Neural crest cell (in vitro differentiated cells): ENCODE measurements at places on chromosomes 5 and 9.

DNA sequence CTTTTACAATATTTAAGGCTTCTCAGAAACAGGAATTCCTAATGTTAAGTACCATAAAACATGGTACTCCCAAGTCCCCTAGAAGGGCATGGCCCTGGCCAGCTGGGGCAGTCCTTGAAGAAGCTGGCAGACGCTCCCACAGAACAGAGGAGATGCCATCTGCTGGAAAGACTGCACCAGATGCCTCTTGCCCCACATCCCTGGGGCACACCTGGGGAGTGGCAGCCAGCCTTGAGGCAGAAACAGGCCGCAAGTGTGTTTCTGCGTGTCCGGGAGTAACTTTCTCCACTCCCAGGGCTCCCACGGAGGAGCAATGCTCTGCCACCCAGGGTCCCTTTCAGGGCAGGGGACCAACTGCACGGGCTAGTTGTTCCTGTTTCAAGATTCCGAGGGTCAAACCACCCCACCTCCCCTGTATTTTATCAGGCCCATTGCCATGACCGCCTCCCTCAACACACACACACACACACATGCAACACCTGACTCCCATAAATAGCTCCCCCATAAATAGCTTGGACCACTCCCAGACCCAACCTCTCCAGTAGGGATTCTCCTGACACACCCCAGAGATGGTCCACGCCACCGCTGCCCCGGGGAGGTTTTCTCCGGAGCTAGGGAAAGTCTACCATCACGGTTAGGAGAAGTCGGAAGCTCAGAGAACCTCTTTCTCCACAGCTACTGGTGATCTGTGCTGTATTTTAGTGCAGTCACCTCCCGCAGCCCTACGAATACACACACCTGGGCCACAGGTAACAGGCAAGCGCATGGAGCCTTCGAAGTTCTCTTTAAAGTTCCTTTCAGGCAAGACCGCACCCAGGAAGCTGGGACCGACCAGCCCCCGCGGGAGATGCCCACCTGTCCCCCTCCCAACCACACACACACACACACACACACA, 1.5 kb downstream of the SPOCK1 start:
- no peak for DNase-seq

DNA sequence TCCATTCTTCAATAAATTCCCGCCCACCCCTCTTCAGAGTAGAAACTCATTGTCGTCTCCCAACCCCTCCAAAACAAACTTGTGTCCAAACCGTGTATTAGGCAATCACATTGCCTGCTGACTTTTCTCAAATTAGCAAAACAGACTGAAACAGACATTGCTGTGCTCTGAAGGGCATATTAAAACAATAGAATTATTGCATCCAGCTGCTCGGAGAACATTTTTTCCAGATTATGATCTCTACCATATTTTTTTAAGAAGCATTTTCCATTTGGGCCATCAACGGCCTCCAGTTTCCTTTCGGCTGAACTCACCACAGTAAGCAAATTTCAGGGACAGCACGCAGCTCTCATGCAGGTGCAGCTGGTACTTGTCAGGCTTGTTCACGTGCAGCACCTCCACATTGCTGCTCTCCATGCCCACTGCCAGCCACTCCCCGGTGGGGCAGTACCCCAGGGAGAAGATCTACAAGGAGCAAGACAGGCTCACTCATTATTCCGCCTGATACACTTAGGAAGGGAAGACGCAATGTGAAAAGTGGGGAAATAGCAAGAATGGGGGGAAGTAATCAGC, 104.1 kb downstream of the TLE1 start:
- DNase-seq: no peak

DNA sequence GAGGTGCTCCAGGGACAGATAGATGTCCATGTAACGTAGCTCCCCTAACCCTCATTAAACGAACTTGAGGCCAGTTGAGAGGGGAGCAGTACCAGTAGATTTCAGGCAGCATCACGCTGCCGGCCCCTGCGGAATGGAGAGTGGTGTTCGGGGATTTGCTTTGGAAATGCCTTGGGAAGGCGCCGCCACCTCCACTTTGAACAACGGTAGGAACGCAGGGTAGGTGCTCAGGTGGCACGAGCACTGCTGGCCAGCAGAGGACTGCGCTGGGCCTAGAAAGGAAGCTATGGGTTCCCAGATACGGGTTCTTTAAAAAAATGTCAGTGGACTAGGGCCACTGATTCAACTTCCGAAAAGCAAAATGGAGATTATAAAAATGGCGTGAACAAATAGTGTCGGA, 271.8 kb downstream of the FANCC start:
- no peak for DNase-seq

DNA sequence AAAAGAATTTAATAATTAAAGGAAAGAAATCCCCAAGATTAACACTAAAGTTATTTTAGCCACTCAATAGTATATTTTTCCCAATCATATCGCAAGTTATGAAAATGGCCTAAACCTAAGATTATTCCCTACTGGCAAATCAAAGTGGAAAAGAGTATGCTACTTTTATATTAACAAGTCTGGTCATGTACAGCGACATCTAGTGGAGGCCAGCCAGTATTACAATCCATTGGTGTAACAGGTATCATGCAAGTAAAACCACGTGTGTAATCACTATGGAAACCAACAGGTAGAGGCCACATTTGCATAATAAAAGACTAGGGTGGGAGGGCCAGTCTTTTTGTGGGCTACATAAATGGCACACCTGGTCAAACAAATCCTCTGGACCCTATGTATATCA, 976.4 kb upstream of the CDH9 start:
- DNase-seq: no peak

DNA sequence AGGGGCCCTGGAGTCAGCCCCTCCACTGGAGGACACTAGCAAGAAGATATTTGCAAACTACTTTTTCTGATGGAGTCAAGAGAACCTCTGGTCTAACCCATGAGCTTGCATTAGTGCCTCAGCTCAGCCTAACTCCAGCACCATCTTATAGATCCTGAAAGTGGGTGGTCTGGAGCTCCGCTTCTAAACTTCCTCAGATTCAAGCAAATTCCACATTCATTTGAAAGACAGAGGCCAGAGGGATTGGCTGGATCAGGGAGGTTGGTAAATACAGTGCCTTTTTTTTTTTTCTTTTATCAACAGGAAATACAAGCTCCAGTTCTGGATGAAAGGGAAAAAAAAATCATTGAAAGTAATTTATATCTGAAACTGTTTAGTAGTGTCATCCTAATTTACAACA, 99.9 kb downstream of the ENC1 start:
- no peak for DNase-seq

- DNase-seq: no peak
These were observed 4.9 kb upstream of the N4BP3 start for GRCh38 chr5:178108446-178108845.

GRCh38 chr5:60229691-60230185, 336.2 kb upstream of the PDE4D start:
- no peak for DNase-seq

GRCh38 chr9:33524306-33524947, 376 bp downstream of the ANKRD18B start:
- DNase-seq: peak; percentile 13

DNA sequence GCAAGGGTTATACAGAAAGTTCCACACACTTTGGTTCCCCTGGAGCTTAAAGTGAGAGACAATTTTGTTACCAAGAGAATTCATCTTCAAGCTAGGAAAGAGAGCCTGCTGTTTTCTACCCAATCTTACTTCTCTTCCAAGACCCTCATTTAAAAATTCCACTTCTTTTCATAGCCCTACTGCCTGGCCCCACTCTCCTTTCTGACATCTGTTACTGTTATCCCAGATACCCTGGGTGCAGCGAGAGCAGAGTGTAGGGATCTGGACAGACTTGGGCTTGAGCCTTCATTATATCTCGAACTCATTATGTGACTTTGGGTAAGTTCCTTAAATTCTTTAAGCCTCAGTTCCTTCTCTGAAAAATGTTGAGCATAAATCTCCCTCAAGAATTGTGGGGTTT, 263.1 kb downstream of the ASTN2 start:
- DNase-seq: no peak

DNA sequence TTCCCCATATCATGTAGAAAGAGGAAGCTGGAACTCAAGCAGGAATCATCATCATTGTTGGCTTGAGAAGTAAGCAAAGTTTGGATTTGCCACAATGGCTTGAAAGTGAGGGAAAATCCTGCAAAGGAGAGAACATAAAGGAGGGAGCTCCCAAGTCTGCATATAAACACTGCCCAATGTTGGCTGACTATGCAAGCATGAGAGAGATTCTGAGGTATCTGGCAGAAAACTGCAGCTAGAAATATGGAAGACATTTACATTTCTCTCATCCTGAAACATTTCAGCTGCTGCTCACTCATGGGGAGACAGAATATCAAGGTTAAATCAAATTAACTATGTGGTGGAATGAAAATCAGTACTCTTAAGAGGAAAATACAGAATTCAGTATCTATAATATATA, 415.6 kb upstream of the TNC start:
- no peak for DNase-seq

- DNase-seq: no peak
These were observed 4.7 kb downstream of the MAN2A1 start for GRCh38 chr5:109694451-109694891.

GRCh38 chr5:56279291-56279690, 46.2 kb upstream of the ANKRD55 start:
- DNase-seq: no peak

- no peak for DNase-seq
These were observed 100.7 kb downstream of the CWC27 start for GRCh38 chr5:64869419-64869818.

GRCh38 chr9:35907711-35908503, 1.4 kb upstream of the SPAAR start:
- no peak for DNase-seq

DNA sequence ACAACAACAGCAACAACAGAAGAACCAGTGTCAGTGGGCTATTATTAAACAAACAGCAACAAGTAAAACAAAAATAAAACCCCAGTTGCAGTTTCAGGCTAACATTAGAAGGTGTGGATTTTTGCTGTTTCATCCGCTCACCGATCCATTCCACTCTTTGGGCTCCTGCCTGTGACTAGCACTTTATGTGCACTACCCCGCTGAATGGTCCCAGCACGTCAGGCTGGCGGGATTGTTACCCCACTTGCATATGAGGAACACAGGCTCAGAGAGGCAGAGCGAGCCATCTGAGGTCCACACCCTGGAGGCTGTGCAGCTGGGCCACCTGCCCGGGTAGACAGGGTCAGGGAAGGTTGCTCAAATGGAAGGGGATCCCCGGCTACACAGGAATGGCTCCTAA, 26.0 kb downstream of the NSG2 start:
- no peak for DNase-seq

- no peak for DNase-seq
These were observed 10.6 kb upstream of the SLC44A1 start for GRCh38 chr9:105233873-105234272.

GRCh38 chr5:9852671-9853070, 222.5 kb upstream of the TAS2R1 start:
- DNase-seq: no peak

DNA sequence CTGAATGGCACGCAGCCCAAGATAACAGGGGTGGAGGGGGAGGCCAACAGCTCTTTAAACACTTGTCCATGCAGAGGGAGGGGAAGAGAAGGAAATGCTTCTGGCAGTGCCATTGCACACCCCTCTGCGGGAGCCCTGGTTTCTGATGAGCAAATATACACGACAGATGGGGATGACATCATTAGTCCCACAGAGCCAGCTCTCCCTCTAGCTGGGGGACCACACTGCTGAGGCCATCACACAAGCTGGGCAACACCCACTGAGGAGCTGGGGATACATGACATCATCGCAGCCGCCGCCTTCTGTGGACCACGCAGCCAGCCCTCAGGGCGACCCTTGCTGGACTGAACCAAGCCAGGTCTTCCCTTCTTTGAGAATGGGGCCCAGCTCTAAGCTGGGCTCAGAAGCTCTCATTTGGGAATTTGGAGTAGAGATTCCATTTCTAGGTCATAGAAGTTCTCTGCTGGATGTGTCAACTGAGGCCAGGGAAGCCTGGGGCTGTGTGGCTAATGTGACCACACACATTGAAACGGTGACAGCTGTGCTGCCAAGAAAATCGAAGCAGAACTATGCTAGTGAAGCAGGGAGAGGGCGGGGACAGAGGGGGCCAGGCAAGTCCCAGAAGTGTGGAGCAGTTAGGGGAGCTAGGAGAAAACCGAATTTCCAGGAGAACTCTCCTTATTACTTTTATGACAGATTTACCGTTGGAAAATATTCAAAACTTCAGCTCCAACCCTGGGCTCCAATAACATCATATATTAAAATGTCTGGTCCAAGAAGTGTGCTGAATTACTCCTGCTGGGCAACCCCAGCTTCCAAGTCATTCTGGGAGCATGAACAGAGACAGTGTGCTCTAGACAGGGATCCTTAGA, 79.5 kb downstream of the PRRT1B start:
- DNase-seq: no peak

GRCh38 chr5:132387640-132388117, 18.2 kb downstream of the SLC22A5 start:
- DNase-seq: no peak

DNA sequence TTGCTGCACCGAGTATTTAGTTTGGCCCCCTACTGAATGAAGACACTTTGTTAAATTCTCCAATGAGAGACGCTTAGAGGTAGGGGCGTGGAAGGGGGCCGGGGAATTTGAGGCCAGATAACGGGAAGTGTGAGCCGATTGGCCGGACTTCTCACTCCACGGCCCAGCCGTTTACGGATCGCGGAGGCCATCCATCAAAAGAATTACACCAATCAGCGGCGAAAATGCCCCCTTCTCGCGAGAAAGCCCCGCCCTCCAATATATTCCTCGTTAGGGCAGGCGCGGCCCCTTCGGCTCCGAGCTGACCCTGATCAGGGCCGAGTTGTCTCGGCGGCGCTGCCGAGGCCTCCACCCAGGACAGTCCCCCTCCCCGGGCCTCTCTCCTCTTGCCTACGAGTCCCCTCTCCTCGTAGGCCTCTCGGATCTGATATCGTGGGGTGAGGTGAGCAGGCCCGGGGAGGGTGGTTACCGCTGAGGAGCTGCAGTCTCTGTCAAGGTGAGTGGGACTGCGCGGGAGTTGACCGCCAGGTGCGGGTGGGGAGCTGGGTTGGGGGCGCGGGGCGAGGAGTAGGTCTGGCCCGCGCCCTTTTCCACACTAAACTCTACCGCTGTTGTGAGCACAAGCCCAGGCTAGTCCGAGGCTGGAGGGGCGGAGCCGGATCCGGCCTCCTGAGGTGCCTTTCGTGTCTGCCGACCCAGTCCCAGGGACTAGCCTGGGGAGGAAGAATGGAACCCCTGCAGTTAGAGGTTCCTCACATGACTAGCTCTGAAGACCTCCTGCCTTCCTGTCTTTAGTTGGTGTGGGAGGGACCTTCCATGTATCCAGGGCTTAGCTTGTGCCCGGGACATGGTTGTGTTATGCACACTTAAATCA, at the start of gene CCNG1:
TSS of gene CCNG1 (plus strand) at position 287 of the 874 bp plus-strand sequence. CDS start 1,662 bp downstream, outside the sequence.
- peak; percentile 88 for DNase-seq

GRCh38 chr5:72244862-72245371, 75.1 kb downstream of the MRPS27 start:
- no peak for DNase-seq
